ENCODE measurements at places on chromosomes 4 and X. TPM values are rescaled to one million over a fixed set of nuclear protein-coding genes. Genes with fewer than 3 reads are reported as not detected.

The PNMA6F gene
- total RNA-seq = not detected

The TFE3 gene
- 44.6 TPM for total RNA-seq

The GLOD5 gene
- total RNA-seq = not detected

The EDA gene
- total RNA-seq = 2.9 TPM

The ANAPC4 gene
- 17.4 TPM for total RNA-seq

The FRG2 gene
- not detected for total RNA-seq

The RAB33A gene
- total RNA-seq = not detected

The DGAT2L6 gene
- not detected for total RNA-seq

The PAK3 gene
- total RNA-seq = 0.70 TPM

All from esophagus squamous epithelium (tissue), 5 donors.